Foreskin fibroblast (primary cell): ENCODE measurements at places on chromosomes 12 and 14.

GRCh38 chr12:95653771-95654546, 102.7 kb upstream of the USP44 start:
- peak; percentile 89 for DNase-seq

GRCh38 chr12:3154006-3154405, 76.8 kb downstream of the TSPAN9 start:
- DNase-seq, result no peak

- peak; percentile 24 for DNase-seq
These were observed 115.4 kb upstream of the FOXG1 start for GRCh38 chr14:28651148-28651547.

DNA sequence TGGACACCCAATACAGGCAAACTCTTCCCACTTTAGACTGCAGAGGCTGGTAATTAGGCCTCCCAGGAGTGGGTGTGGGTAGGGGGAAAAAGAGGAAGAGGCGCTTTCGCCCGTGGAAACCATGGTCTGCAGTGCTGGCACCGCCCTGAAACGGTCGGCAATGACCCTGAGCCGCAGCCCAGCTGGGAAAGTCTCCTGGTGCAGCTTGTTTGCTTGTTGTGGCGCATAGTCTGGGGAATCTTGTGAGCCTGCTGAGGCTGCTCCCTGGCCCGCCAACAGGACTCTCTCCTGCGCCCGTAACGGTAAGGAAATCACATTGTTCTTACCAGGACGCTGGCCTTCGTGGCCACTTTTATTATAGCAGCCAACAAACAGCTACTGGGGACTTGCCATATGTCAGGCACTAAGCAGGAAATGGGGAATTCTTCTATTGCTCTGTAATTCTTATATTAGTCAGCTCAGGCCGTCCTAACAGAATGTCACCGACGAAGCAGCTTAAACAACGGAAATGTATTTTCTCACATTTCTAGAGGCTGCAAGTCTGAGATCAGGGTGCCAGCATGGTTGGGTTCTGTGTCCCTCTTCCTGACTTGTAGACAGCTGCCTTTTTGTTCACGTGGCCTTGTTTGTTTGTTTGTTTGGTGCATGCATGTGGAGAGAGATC, 52.5 kb upstream of the RIN3 start:
- peak; percentile 70 for DNase-seq

- no peak for DNase-seq
These were observed 58.7 kb downstream of the WSCD2 start for GRCh38 chr12:108187831-108188230.

- no peak for DNase-seq
These were observed 50.1 kb upstream of the LIMA1 start for GRCh38 chr12:50333441-50333840.

DNA sequence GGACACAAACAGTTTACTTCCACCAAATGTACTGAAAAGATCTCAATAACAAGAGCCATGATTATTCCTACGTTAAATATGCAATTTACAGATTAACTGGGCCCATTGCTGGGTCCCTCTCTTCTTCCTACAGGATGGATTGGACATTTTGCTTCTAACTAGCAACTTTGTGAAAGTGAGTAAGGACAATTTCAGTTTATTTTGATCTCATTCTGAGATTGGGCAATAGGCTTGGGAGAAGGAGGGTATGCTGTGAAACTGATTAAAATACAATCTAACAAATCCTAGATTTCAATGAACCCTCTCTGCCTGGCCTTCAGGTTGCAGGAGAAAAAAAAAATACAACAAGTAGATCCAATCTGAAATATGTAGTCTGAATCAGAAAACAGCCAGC, 121.5 kb downstream of the PRKD1 start:
- peak; percentile 30 for DNase-seq

- DNase-seq, result no peak
These were observed 910 bp upstream of the NOPCHAP1 start for GRCh38 chr12:104985206-104985605.

DNA sequence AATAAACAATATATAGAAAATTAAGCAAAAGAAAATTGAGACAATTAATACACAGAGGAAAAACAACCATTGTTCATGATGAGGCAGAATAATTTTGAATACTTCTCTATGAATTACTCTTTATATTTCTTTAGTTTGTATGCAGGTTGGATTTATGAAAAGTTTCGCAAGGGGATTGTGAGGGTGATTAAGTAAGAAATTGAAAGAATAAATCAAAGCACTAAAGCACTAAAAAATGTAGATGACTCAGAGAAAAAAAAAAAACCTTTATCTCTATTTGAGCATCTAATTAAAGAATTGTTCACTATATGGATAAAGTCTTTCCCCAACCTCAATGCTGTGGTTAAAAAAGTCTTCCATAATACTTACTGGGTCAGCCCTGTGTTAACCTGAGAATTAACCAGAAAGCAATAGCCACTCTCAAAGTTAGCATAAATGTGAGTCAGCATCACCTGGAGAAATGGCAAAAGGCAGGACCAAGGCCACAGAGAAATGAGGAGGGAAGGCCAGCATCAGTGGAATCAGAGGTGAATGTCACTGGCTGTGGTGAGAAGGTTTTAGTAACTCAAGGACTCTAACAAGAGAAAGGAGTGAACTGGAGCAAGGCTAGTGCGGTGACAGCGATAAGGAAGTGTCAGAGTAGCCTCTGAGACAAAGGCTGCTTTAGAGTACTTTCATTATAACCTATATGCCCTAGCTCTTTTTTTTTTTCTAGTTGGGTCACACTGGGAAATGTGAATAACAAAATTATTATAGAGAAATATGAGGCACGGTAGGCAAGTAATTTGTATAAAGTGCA, 310.4 kb downstream of the KCNC2 start:
- DNase-seq, result no peak

- no peak for DNase-seq
These were observed 51.4 kb downstream of the GRIP1 start for GRCh38 chr12:66627270-66627987.

GRCh38 chr12:57525615-57526383, 3.2 kb downstream of the MBD6 start:
- DNase-seq, result no peak

GRCh38 chr14:88914956-88915355, 90.5 kb downstream of the TTC8 start:
- DNase-seq, result no peak
